ENCODE measurements at places on chromosomes 1 and 21.
A peak's percentile ranks its signal among the peaks of the same experiment; 100 is the strongest.

DNA sequence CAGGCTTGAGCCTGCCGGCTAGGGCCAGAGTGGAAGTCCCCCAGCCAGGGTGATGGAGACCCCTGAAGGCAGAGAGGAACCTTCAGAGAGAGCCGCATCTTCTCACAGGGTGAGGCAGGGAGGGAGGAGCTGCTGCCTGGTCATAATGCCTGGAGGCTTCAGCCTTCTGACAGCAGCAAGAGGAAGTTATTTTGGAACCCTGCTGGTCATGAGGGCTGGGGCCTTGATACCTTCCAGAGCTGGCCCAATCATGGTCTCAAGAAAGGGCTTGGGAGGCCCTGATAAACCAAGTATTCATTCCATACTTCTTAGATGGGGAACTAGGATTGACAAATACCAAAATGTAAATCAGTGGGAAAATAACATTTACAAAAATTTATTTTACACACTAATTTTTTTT, 26.6 kb upstream of the MPZL1 start:
- no peak for DNase-seq

DNA sequence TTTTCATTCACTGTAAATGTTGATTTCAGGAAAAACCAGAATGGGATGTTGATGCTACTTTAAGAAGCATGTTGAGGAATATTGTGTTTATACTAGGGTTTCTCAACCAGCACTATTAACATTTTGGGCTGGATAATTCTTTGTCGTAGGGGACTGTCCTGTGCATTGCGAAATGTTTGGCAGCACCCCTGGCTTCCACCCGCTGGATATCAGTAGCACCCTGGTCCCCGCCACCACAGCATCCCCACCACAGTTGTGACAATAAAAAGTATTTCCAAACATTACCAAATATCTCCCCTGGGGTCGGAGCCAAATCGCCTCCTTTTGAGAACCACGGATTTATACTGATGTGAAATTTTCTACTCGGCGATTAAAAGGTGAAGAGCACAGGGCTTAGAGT, 41.9 kb downstream of the BTG3 start:
- no peak for DNase-seq

- peak; percentile 68 for DNase-seq
Observed at GRCh38 chr1:54401799-54402198, 4.4 kb downstream of the SSBP3 start.

DNA sequence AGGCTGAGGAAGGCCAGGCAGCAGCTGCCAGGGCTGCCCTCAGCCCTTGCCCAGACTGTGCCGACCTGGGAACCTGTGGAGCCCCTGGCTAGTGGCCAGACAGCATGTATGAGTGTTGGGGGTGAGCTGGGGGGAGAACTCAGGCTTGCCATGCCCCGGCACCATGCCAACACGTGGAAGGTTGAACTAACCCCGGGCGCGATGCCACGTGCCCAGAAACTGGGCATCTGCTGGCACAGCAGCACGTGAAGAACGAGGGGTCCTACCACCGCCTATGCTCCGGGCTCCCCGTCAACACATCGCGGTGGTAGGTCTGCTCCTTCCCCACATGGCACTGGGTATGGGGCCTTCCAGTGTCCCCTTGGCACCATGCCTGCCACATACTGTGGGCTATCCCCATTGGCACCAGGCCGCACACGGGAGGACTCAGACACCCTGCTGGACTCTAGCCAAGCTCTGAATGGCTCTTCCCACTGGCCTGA, 68.7 kb downstream of the CASZ1 start:
- DNase-seq: no peak

DNA sequence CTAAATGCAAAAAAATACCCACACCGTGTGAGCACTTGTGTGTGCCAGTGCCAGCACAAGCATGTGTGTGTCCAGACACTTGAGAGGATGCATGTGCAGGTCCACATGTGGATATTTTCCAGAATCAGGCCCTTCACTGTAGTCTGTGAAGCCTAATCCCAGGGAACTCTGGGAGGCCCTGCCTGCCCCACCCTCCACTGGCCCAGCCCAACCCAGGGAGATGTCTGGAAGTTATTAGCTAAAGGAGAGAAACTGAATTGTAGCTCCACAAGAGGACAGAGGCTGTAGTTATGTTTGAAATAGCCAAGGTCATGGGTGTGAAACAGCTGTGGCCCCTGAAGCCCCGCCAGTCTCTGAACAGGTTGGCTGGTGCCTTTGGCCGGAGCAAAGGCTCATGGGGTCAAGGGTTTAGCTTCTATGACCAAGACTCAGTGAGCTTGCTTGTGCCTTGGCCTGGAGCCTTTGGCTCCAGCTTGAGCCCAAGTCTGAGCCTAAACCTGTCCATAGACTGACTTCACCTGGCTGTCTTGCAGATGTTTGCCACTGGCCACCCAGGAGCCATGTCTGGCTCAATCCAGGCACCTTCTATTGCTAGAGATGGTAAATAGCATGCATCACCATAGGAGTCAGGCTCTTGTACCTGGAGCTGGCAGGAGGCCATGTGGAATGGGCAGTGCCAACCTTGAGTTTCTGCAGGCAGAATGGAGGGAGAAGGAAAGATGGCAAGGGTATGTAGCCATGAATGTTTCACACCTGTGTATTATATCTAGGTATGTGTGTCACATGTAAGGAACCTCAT, 69.9 kb downstream of the TMEM53 start:
- DNase-seq: no peak

DNA sequence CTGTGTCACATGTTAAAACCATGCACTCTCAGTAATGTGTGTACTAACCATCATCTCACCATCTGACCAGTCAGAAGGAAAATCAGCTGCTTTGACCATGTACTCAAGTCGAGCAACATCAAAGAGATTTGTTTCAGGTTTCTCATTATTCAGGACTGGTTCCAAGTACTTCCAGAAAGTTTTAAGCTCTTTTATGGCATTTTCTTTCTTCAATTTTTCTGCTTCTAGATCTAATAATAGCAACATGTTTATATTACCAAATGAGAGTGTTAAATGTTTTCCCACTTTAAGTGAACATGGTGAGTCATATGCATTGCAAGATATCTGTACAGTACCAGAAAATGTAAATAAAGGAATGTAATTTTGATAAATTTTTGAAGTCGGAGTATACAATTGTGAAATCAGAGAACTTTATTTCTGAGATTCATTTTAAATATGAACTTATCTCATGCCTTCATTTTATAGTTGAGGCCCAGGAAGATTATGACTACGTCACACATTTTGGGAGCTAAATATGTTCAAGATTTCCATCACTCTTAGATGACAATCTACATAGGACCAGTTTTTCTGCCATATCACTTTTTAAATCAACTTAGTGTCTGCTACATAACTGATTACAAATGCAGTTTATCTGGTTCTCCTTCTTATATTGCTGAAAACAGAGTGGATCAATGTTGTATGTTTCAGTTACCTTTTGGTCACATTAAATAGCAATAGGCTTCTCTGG, 87.2 kb downstream of the SPAG17 start:
- no peak for DNase-seq

GRCh38 chr1:54335755-54336108, 70.5 kb downstream of the SSBP3 start:
- DNase-seq: no peak

All from NCI-H1417 treated with DMSO at 0.1 percent for 48 hours (cell line).